Articular chondrocyte of knee joint (primary cell): ENCODE measurements at places on chromosomes 12 and 14. TPM values are rescaled to one million over a fixed set of nuclear protein-coding genes. Genes with fewer than 3 reads are reported as not detected.

DIO2 gene
- total RNA-seq: 14.7 and 44.0 TPM in 2 replicates

DBX2 gene
- total RNA-seq: not detected in 2 replicates

DCD gene
- total RNA-seq: not detected in 2 replicates

OAS1 gene
- 11.5 and 27.2 TPM in 2 replicates for total RNA-seq

FAM186B gene
- 0.39 and 0.54 TPM in 2 replicates for total RNA-seq

KRT75 gene
- 0.91 and 1.4 TPM in 2 replicates for total RNA-seq

MANSC4 gene
- total RNA-seq: not detected in 2 replicates

IFNG gene
- not detected in 2 replicates for total RNA-seq
